ENCODE measurements at places on chromosomes 16 and 17. TPM values are rescaled to one million over a fixed set of nuclear protein-coding genes. Genes with fewer than 3 reads are reported as not detected.
A peak's percentile ranks its signal among the peaks of the same experiment; 100 is the strongest.

DNA sequence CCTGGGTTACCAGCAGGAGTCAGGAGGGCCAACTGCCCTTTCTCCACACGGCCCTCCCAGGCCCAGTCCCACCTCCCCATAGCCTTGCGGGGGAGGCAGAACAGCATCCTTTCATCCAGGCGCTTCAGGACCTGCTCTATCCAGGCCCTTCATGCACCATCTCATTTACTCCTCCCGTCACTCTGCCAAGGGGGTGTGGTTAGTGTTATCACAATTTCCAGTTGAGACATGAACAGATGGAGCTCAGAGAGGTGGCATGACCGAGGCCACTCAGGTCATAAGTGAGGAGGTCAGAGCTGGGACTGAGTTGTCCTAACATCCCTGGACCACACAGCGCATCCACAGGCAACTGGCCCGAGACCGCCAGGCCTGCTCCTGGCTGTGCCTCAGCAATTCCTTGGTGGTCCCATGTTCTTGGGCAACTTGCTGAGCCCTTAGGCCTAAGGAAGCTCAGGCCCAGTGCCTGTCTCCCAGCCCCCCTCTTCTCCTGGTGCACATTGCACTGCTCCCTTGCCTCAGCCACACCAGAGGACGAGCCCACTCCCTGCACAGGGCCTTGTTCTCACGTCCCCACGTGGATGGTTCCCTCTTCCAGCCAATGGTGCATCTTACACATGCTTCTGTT is 23.8 kb downstream of the C17orf100 start:
- no peak for DNase-seq

GRCh38 chr16:68711421-68712139 is 25.5 kb upstream of the CDH1 start:
- DNase-seq: no peak

DNA sequence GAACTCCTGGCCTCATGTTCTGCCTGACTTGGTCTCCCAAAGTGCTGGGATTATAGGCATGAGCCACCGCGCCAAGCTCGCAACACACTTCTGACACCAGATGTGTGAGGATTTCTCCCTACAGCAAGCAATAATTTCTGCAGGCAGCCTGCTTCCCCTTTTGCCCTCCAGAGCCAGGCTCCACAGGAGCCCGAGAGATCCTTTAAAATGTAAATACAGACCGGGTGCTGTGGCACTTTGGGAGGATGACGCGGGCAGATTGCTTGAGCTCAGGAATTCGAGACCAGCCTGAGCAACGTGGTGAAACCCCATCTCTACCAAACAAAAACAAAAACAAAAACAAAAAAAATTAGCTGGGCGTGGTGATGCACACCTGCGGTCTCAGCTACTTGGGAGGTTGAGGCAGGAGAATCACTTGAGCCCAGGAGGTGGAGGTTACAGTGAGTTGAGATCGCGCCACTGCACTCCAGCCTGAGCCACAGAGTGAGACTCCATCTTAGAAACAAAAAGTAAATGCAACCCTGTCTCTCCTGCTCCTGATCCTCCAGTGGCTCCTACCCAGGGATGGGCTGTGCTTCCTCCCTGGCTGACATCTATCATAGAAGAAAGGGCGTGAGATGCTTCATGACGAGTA is 14.7 kb downstream of the C16orf96 start:
- peak; percentile 92 for DNase-seq

DNA sequence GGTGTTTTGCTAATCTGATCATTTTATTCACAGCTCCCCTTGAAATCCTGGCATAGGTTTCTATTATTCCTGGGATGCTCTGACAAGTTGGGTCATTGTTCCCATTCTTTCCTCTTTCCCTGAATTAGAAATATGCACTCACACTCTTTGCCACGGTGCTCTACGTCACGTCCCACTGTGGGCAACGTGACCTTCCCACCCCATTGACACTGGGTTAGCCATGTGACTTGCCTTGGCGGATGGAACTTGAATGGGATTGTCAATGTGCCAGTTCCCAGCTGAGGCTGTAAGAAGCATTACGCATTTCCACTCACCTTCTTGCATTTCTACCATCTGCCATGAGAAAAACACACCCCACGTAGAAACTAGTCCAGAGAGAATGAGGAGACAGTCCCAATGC is 492.4 kb downstream of the SHISA9 start:
- no peak for DNase-seq

DNA sequence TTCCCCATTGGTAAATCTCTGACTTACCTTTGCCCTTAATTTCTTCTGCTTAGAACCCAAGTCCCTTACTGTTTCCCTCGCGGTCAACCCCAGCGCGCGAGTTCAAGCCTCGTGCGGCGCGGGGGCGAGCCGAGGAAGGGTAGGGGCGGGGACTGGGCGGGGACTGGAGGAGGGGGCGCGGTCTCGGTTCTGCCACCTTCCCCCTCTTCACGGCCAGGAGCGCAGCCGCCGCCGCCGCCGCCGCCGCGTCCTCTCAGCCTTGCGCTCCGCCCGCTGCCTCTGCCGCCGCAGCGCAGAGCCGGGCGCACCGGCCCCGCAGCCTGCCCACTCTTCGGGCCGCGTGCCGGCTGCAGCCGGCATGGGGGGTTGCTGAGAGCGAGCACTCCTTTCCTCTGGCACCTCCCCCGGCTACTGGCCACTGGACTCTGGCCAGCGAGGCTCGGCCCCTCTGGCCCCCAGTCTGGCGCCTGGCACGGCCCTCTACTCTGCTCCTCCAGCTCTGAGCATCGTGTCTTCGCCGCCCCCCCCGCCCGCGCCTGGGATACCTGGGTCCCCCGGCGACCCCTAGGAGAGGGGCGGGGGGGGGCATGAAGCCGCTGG is at the start of gene RAPGEFL1:
Gene RAPGEFL1 (plus strand): TSS at position 196 of the 600 bp plus-strand sequence. CDS start 392 bp downstream, at position 588.
- peak; percentile 91 for DNase-seq

The NTN1 gene
- total RNA-seq: 1.3 TPM

The NPIPA8 gene
- total RNA-seq: 0.48 TPM

The MYH3 gene
- total RNA-seq: 1.9 TPM

The ATP1B2 gene
- total RNA-seq: 15.4 TPM

The CAMKK1 gene
- total RNA-seq: 6.7 TPM

The RNF40 gene
- 106 TPM for total RNA-seq
